ENCODE measurements at places on chromosomes 6 and 20. TPM values are rescaled to one million over a fixed set of nuclear protein-coding genes. Genes with fewer than 3 reads are reported as not detected.

DNA sequence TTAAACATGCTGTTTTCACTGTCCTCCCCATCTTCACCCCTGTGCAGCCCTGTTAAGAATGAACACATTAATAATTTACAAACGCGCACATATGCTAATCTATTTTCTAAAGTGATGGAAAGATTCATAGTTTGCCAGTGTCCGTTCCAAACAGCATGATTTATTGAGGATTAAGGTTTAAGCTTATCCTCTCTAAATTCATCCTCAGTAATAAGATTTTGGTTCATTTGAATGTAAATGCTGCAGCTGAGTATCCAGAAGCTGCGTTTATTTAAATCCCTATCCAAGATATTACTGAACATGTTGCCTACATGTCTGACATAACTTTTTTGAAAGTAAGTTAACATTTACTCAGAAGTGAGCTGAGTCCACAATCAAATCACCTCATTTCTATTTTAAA lies 42.8 kb upstream of the FAM135A start:
- no peak for DNase-seq

GRCh38 chr6:51844336-51844735 lies 243.1 kb downstream of the PKHD1 start:
- no peak for DNase-seq

DNA sequence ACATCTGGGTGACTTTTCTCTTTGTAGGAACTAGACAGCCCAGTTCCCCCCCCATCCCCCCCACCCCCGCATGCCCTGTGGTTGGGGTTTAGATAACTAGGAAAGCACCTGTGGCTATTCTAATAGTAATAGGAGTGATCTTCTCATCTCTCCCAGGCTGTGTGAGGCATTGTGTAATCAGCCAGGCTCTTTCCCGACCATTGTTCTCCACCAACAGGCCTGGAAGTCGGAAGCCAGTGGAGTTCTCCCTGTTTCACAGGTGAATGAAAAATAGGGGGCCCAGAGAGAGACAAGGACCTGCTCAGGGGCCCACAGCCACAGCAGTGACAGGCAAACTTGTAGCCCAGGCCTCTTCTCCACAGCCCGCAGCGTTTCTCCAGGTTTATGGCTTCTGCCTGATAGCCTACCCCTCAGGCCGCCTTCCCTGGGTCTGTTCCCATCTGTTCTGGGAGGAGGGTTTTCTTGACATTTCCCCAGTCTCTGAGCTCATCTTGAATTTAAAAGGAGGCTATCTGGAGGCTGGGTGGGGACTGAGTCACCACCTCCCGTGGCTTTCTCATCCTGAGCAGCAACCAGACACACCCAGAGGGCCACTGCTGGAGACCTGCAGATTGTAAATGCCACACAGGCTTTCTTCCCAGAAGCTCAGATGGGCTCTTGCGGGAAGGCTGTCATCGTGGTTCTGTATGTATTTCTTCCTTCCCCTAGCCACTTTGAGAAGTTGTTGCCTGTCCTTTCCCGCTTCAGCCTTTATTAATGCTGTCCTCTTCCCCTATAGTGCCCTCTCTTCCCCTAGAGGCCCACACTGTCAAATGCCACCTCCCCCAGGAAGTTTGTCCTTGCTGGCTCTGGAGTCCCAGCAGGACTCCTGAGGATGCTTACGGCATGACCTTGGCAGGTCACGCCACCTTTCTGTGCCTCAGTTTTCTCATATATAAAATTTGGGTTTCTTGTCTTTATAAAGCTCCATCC lies 75.9 kb upstream of the MYL9 start:
- DNase-seq: peak; percentile 97

GRCh38 chr6:87357479-87358196 lies 13.0 kb downstream of the C6orf163 start:
- DNase-seq: no peak

DNA sequence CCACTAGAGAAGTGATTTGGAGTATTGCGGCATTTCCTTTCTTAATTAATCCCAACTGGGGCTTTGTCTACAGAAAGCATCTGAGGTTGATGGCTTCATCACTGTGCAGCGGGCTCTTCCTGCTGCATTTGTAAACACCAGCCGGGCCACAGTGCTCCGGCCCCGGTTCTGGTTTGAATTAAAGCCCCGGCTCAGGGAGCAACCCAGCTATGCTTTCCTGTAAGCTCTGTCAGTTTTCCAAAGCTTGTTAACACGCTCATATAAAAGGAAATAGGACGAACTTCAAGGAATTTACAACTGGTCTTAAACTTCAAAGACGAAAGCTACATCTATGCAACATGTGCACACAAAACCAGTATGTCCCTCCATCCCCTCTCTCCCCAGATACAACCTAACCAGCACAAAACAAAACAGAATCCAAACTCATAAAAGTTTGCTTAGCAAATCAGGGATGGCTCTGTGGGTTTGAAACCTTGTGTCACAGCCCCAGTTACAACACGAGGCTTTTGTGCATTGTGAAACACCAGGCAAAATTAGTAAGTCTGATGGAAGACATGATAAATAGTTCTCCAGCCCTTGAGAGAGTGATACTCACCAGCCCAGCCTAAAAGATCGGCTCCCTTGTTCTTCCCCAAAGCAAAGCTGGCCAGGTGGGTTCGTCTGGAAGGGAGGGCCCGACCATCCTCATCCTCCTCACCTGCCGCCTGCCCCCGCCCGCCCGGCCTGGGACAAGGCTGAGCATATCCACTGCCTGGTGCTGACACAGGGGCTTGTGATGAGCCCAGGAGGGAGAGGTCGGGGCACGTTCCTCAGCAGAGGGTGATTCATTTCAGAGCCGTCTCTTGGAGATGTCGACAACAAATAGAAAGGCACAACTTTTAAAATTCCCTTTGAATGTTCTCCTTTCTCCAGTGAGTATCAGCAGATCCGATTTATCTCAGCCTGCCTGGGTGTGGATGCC lies 197.9 kb downstream of the TFAP2C start:
- DNase-seq: peak; percentile 93

DNA sequence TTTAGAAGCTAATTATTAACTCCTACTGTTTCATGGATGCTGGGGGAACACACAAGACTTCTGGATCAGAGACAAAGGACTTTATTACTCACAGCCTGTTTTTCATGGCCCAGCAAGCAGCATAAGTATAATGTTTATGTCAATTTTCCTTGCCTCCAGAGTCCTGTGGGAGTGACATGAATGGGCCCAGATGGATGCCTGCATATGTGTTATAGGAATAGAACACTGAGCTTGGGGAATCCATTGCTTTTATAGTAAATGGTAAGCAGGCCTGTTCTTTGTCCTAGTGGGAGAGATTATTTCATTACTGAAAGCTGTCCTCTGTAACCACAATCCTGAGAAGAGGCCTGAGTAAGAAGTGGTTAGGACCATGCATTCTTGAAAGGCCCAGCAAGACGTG lies 25.6 kb downstream of the BLTP3A start:
- DNase-seq: no peak

DNA sequence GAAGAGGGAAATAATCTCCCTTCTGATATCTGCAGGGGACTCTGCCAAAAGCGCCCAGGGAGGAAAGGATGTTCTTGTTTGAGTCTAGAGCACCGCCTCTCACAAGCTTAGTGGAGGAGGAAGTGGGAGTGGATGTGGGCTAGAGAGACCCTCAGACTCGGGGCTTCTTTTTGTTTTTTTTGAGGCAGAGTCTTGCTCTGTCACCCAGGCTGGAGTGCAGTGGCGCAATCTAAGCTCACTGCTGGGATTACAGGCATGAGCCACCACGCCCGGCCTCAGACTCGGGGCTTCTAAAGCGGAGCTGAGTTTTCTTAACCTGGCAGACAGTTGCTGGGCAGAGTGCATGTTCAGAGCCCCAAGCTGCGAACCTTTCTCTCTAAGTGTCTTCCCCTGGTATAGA lies 310.8 kb downstream of the BMP7 start:
- no peak for DNase-seq

Gene CPNE1
- 172 TPM for total RNA-seq

Gene EFCAB8
- total RNA-seq: not detected

Data from GM23248 (cell line).